Large intestine (tissue), 12 donors: ENCODE measurements at places on chromosomes 5 and 9. TPM values are rescaled to one million over a fixed set of nuclear protein-coding genes. Genes with fewer than 3 reads are reported as not detected.

Gene MRPL36
- polyA plus RNA-seq: 34.6 TPM

Gene CCNI2
- 10.1 TPM for polyA plus RNA-seq

GRCh38 chr9:110591526-110591925, 12.0 kb upstream of the SVEP1 start:
- H3K27me3 ChIP-seq: no peaks in the 10 kb centered on the region
- no peaks in the 10 kb centered on the region for H3K36me3 ChIP-seq
- no peaks in the 10 kb centered on the region for H3K4me1 ChIP-seq
- H3K27ac ChIP-seq: no peak overlapping the region
- no peak overlapping the region for H3K4me3 ChIP-seq

Gene DMRT3
- not detected for polyA plus RNA-seq
